ENCODE measurements at places on chromosomes 1 and 21.

GRCh38 chr1:20733360-20733975 is 965 bp upstream of the SH2D5 start:
- no peak for DNase-seq

DNA sequence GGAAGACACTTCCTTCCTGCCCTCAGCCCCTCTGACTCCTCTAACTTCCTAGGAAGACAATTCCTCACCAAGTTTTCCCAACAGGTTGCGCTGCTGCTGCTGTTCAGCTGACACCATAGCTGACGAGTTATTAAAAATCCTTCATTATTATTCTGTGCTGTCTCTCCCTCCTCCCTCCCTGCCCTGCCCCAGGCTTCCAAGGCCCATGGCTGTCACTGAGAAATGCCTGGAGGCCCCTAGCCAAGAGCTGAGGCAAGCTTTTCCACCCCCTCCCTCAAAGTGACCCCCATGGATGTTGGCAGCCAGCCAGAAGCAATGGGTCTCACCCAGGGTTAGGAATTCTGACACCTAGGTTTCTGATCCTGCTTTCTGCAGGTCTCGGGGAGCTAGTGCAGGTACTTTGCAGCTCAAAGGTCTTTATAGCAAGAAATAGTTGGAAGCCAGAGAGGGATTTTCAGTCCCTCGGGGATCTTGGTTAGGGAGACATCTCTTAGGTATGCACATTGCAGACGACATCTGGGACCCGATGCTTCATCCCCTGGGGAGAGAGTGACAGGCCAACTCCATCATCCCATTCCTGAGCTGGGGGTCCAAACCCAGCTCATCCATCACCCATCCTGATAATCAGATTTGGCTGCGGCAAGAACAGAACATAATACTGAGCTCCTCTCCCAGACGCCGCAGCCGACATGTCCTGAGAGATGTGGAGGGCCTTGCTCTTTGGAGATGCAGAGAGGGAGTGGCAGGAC is 65.0 kb downstream of the KIRREL1 start:
- no peak for DNase-seq

DNA sequence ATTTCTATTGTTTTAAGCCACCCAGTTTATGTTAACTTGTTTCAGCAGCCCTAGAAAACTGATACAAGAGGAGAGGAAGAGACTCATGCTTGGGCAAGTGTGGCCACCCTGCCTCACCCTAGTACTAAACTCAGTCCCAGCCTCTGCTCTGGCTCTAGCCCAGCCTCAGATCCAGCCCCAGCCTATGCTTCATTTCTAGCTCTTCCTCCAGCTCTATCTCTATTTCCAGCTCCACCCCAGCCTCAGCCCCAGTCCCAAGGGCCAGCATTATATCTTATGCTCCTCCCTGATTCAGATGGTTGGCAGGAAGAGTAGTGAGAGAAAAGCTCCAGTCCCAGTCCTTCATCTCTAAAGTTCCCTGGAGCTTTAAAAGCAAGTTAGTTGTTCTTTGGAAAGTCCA is 535.5 kb downstream of the PTPRC start:
- no peak for DNase-seq

- no peak for DNase-seq
Observed at GRCh38 chr1:171805395-171806115, 24.1 kb downstream of the METTL13 start.

DNA sequence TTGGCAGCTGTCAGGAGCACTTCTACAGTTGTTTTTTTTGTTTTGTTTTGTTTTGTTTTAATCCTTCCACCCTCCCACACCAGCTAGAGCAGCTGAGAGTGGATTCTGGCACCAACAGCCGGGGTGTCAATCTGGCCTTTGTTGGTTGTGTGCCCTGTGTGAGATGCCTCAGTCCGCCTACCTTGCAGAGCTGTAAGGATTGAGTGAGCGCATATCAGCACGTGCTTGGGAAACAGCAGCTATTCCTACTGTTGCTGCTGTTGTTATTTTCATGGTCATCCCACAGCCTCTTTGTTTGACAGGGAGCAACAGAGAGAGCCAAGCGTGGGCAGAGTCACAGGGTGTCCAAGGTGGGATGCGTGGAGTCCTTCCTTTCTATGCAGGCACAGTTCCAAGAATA is 50.4 kb downstream of the PGBD5 start:
- DNase-seq: no peak

DNA sequence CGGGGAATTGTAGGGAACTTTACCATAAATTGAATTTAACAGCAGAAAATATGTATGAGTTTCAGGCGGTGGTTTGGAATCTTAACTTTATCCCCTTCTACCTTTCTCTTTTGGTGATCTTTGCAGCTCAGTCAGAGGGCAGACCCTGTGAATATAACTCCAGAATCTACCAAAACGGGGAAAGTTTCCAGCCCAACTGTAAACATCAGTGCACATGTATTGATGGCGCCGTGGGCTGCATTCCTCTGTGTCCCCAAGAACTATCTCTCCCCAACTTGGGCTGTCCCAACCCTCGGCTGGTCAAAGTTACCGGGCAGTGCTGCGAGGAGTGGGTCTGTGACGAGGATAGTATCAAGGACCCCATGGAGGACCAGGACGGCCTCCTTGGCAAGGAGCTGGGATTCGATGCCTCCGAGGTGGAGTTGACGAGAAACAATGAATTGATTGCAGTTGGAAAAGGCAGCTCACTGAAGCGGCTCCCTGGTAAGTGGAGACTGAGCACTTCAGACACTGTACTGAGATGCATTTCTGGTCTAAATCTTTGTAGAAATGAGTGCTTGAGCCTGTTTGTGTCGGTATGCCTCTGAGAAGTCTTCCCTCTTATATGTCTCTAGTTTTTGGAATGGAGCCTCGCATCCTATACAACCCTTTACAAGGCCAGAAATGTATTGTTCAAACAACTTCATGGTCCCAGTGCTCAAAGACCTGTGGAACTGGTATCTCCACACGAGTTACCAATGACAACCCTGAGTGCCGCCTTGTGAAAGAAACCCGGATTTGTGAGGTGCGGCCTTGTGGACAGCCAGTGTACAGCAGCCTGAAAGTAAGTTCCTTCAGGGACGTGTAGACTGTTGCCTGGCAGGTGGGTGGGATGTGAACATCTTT is 1.5 kb downstream of the CCN1 start:
- DNase-seq: no peak
